ENCODE measurements at places on chromosomes 3 and 15.

DNA sequence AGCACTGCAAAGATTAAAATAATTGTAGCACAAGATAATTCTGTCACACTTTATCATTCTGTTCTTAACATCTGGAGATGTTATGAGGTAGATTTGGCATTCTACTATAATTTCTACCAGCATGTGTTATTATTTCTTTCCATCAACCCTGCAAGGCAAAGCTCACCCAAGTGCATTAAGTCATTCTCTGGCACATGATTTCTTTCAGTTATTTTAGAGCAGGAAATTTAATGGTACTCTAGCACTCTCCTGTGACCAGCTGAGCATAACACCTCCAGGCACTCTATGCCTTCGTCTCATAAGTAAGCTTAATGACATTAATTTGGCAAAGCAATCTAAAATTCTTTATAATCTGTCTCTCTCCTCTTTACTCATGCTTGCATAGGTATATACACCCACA lies 300.2 kb upstream of the GPR149 start:
- DNase-seq: no peak

DNA sequence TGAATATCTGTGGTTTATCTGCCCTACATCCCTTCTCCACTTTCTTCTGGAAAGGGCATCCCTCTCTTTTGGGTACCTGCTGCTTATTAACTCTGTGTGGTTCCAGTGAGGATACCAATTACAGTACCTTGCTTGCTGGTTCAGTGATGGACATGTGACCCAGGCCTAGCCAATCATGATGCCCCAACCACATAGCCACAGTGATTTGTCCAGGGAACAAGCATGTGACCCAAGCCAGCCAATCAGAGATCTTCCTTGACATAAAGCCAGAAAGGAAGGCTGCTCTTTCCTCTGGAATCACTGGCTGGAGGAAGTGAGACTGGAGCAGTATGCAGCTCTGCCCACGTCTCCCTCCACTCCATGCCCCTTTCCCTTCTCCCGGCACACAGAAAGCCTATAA lies 10.9 kb upstream of the TMEM158 start:
- DNase-seq: no peak

GRCh38 chr3:140403608-140404007 lies 274.3 kb upstream of the TRIM42 start:
- DNase-seq: no peak

DNA sequence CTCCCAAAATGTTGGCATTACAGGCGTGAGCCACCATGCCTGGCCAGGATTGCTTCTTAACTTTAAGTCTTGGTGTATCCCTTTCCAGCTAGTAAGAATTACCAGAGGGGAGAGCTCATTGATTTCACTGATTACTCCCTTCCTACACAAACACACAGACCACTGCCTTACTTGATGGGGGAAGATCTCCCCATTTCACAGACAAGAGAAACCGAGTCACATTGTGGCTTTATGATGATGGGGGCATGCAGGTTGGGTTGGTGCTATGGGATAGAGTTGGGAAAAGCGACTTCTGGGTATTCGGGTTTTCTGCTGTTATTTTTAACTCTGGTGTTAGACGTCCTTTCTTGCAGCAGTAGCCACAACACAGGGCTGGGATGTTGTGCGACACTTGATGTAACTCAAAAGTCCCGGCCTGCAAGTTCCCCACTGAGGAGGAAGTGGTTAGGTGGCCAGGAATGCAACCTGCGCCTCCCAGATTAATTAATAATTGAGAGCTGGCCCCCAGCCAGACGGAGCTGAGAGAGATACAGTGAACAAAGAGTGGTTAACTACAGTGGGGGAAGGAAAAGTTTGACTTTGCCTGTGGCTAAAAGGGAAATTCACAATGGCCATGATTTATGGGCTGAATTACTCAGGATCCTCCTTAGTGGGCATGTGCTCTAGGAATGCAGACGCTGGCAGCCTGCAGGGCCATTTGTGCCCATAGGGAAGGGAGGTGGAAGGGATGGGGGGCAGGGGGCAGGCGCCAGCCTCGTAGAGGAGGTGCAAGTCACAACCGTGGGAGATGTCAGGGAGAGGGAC lies 63.6 kb downstream of the SMAD6 start:
- DNase-seq: peak; percentile 29

GRCh38 chr3:126907557-126907956 lies 75.4 kb upstream of the PLXNA1 start:
- DNase-seq: no peak

DNA sequence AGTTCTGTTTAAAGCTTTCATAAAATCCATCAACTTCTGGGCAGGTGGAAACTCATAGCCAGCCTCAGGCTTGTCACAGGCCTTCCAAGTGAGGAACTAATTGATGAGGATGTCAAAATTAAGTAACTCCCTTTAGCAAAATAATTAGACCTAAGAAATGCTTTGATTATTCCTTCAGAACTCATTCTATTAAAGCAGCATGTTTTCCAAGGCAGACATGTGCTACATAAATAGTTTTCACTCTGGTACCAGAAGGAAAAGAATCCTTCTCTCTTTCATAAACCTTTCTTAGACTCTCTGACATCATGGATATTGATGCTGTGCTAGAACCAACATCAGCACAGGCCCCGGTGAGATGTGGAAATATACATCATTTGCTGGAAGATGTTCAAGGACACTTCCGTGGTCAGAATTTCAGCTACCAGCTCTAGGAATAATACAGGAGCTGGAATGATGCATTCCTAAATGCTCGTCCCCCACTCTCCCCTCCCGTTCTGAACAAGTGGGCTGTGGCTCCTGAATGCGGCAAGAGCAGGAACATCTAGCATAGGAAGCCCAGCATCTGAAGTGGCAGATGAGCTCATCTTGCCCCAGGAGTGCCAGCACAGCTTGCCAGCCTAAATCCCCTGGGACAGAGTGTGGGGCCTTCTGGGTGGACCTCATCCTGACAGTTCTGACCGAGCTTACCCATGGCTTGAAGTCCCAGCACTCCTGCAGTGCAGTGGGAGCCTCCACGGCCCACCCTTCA lies 82.4 kb downstream of the WWTR1 start:
- DNase-seq: peak; percentile 70

DNA sequence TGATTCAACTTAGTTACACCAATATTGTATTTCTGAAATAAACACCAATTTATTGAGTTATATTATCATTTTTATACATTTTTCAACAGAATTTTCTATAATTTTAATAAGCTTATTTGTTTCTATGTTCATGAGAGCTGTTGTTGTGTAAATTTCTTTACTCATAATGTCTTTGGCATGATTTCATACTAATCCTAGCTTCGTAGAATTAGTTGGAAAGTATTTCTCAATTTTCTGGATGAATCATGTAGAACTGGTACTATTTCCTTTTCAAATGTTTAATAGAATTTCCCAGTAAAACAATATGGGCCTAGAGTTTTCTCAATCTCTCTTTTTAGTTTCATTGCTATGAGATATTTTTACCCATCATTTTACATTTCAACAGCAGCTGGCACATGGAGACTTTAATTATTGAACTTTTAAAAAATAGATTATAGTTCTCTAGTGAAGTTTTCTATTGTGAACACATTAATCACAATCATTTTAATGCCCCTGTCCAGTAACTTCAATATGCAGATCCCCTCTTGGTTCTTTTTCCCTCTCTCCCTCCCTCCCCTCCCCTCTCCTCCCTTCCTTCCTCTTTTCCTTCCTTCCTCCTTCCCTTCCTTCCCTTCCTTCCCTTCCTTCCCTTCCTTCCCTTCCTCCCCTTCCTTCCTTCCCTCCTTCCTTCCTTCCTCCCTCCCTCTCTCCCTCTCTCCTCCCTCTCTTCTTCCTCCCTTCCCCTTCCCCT lies 1357.1 kb downstream of the ZPLD1 start:
- DNase-seq: no peak

- no peak for DNase-seq
These were observed 237.5 kb downstream of the ADAMTS17 start for GRCh38 chr15:100104245-100104644.

DNA sequence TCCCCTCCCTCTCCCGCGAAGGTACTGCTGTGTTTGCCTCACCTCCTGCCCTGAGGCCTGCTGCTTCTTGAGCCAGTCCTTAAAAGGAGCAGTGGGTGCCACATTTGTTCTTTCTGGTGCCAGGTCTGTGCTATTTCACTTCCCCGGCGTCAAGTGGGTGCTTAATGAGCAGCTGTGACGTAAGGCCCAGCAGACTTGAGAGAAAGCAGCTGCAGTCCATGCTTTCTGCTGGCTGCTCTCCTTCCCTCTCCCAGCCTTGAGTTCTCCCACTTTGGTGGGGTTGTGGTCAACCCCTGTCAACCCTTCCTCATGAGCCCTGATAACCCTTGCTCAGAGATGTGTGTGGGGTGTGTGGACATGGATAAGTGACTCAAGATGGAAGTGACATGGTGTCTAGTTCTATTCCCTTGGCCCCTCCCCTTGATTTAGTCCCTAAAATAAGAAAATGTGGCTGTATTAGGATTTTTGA lies 6.9 kb downstream of the INAFM2 start:
- DNase-seq: no peak

DNA sequence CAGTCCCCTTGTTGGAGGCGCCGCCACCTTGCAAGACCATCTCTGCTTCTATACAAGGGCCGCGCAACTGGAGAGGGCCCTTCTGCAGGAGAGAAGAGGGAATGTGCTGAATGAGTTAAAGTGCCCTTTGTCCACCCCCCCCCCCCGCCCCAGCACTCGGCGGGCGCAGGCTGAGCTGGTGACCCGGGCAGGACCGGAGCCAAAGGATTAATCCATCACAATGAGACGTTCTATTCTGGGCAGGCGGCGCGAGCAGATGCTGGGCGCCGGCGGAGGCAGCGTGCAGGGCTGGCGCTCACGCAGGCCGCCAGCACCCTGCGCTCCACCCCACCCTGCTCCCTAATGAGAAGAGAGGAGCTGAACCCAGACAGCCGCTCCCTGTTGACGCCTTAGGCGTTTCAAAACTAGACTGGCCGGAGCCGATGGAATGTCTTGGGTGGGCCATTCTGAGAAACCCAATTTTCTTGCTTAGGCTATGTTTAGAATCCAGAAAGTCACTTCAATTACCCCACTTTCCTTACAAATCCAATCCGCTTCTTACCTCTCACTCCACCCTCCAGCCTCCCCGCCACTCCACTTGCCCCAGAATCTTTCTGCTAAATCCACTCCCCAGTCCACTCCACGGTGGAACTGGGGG lies 32.9 kb downstream of the GJD2 start:
- peak; percentile 25 for DNase-seq

GRCh38 chr15:31271711-31272557 lies 54.7 kb upstream of the KLF13 start:
- no peak for DNase-seq

GRCh38 chr15:88794001-88794400 lies 9.2 kb upstream of the ACAN start:
- no peak for DNase-seq

DNA sequence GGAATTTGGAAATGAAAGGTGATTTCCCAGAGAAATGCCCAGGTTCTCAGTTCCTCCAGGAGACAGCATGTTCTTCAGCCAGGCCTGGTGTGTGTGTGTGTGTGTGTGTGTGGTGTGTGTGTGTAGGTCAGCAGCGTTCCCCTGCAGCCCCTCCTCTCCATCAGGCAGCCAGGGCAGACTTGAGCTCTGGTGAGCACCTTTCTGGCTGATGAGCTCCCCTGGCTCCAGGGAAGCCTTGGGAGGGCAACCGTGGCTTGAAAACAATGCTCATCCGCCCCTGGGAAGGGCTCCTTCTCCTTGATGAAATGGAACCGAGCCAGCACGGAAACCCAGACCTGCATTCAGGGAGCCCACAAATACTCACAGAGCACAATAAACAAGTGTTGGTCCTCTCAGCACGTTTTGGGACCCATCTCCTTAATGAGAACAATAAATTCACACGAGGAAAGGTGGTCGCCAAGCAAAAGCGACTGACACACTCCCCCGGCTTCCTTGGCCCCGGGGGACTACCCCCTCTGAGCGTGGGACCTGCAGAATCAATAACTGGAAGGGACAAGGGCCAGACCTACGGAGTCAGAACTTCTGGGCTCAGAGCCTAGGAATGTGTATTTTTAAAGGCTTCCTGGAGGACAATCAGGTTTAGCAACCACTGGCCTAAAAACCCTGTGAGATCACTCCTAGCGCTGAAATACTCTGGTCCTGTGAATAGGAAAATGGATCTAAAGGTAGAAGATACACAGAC lies 38.6 kb upstream of the HES1 start:
- no peak for DNase-seq

- DNase-seq: no peak
These were observed 50.2 kb upstream of the PRR20G start for GRCh38 chr3:127337911-127338531.

- DNase-seq: no peak
These were observed 2.6 kb downstream of the TIMMDC1 start for GRCh38 chr3:119500901-119501300.

DNA sequence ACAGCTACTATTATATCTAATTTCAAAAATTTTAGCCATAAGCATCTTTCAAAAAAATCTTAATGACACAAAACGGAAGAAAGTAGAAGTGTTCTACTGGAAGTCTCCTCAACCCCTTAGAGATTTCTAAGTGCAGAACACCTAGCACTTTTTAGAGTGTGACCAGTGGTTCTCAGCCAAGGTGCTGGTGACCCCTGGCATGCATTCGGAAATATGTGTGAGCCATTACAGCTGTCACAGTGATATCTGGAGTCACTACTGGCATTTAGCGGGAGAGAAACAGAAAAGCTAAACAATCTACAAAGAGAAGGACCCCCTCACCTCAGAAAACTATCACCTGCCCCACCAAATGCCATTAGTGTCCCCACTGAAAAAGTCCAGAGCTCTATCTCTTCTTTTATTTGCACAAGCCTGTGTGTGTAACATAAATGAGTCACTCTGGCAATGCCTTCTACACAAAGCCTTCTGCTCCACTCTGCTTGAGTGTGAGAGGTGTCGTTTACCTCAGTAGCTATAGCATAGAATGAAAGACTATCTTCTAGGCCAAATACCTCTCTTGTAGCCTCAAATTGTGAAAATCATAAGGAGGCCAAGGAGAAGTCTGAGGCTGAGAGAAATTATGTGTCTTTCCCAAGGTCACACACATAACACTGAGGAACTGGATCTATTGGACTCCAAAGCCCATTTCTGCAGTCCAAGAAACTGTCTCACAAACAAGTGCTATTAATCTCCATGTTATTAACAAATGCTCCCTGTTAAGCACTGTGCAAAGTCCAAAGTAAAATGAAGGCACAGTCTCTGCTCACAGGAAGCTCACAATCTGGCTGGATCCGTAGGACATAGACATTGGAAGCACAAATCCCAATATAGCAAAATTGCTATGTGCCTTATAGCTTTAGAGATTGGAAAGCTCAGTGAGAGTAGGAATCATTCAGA lies 28.5 kb upstream of the KCNMB2 start:
- DNase-seq: no peak

GRCh38 chr3:30256474-30256873 lies 349.9 kb upstream of the TGFBR2 start:
- DNase-seq: no peak

DNA sequence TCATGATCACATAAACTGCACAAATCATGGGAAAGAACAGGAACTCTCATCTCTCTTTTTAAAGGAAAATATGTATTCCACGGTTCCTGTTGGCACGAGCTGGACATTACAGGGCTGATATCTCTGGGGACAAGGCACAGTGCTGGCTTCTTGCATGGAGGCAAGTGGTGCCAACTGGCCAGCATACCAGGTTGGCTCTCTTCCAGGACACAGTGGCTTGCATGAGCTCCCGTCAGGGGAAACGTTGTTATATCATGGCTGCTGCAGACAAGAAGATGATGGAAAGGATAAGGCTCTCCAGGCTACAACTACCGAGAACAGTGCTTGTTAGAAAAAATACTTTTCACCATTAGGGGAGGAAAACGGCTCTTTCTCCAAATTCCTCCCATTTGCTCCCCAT lies 283.9 kb downstream of the RORA start:
- DNase-seq: peak; percentile 35

Data from dermis microvascular lymphatic vessel endothelial cell (primary cell).